Right kidney (tissue), 9 donors: ENCODE measurements at places on chromosomes 7 and 10.

- no peak for DNase-seq
These were observed 79.4 kb upstream of the PCGF5 start for GRCh38 chr10:91140995-91141549.

- DNase-seq, result no peak
These were observed 27.3 kb downstream of the ANTXRL start for GRCh38 chr10:46314071-46314470.

- no peak for DNase-seq
These were observed 1.3 kb upstream of the GRK5 start for GRCh38 chr10:119205894-119206602.

DNA sequence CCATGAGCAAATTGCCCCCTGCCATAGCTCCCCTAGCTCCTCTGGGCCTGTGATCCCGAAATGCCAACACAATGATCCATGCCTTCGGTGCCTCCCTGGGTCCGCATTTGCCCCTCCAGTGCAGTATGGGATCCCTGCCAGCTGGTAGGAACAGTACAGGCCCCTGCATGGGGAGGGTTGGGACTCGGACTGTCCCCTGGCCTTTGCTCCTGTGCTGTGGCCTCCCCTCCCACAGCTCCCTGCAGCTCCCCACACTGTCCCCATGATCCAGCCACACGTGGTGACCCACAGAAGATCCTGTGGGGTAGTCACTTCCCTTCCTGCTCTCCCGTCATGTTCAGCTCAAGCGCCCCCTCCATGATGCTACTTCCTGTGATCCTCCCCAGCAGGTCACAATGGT is 140.3 kb downstream of the MAPK8 start:
- DNase-seq, result no peak

DNA sequence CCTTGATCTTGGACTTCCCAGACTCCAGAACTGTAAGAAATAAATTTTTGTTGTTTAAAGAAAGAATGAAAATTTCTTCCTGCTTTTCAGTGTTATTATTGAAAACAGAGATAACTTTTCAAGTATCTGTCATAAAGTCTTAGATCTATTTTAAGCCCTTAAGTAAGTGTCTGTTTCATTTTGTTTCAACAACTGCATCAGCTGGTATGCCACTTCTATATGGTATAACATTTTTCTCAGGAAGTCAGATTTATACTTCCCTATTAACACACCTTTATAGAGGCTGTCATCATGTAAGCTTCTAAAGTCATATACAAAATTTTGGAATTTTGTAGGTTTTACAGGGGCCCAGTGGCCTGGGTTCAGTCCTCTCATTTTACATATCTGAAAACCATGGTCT is 24.4 kb downstream of the RALA start:
- no peak for DNase-seq

- no peak for DNase-seq
These were observed 57.3 kb downstream of the EVX1 start for GRCh38 chr7:27299861-27300260.

- DNase-seq, result no peak
These were observed 260.4 kb downstream of the SEMA3A start for GRCh38 chr7:83934118-83934734.

- no peak for DNase-seq
These were observed 140.9 kb downstream of the ABCA13 start for GRCh38 chr7:48312151-48312550.

- DNase-seq, result no peak
These were observed 8.8 kb downstream of the GSTO2 start for GRCh38 chr10:104277785-104278184.

GRCh38 chr10:125127110-125127509 is 33.3 kb downstream of the CTBP2 start:
- no peak for DNase-seq

- no peak for DNase-seq
These were observed 36.5 kb downstream of the JMJD1C start for GRCh38 chr10:63429281-63429680.

GRCh38 chr10:69807122-69807521 is 5.4 kb downstream of the COL13A1 start:
- no peak for DNase-seq

DNA sequence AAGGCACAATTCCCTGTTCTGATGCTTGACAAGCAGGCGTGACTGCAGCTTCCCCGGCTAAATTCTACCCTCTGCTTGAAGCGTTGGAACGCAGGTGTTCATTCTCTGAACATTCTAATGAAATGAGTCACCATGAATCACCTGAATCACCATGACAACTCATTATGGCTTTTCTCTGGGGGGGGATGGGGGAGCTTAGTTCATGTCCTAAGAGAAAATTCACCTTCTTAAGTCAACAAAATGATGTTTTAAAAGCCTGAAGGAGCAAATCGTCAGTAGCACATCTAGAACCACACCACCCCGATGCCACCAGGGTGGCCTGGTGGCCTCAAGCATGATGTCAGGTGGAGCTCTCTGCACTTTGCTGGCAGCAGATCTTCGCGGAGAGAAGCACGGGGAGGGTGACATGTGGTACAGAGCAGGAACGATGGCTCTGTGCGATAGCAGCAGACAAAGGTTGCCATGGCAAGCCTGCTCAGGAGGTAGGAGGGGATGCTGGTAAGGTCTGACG is 33.7 kb downstream of the DDC start:
- DNase-seq, result no peak

DNA sequence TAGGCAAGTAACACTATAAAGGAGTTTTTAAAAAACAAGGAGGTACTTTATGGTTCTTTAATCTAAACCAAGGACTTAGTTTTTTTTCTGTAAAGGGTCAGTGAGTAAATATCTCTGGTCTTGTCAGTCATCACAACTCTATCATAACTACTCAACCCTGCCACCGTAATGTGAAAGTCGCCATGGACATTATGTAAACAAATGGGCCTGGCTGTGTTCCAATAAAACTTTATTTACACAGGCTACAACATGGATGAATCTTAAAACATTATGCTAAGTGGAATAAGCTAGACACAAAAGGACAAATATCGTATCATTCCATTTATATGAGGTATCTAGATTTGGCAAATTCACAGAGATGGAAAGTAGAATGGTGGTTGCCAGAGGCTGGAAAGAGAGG is 60.8 kb upstream of the SP4 start:
- no peak for DNase-seq

DNA sequence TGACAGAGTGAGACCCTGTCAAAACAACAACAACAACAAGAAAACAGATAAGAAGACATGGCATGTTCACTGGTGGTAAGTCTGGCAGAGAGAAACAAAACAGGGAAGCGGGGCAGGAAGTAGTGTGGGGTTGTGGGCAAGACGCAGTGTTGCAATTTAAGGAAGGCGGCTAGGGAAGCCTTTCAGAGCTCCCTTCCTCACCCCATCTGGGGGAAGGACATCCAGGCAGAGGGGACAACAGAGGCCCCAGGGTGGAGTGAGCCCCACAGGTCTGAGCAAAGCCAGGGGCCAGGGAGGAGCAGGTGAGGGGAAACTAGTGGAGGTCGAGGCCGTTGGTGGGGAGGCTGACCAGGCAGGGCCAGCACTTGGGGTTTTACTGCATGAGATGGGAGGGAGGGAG is 16.8 kb downstream of the LAT2 start:
- DNase-seq, result no peak

DNA sequence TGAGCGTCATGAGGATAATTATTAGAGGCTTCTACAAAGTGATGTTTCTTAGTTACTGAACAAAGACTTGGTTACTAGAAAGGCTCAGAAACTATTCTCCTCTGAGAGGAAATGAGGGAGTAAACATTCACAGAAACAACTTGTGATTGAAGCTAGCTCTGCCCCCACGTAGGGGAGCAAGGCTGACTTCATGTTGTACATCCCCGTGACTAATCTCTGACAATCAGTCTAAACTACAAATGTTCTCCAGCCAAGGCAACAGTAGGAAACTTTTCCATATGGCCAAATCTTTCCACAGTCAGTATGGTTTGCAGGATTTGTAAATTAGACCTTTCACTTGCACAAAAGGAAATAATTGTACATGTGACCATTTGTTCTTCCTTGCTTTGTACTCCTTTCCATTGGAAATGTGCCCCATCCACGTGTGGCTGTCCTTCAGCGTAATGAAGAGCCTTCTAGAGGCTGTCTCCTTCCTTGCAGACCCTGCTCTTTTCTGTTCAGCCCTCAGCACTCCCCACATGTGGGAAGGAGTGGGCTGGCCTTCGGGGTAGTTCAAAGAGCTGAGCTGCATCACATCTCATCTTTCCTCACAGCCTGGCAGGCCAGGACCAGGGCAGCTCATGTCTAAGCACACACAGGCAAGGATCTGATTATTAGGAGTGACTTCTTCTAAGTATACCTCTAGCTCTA is 93.5 kb downstream of the PCGF5 start:
- no peak for DNase-seq

DNA sequence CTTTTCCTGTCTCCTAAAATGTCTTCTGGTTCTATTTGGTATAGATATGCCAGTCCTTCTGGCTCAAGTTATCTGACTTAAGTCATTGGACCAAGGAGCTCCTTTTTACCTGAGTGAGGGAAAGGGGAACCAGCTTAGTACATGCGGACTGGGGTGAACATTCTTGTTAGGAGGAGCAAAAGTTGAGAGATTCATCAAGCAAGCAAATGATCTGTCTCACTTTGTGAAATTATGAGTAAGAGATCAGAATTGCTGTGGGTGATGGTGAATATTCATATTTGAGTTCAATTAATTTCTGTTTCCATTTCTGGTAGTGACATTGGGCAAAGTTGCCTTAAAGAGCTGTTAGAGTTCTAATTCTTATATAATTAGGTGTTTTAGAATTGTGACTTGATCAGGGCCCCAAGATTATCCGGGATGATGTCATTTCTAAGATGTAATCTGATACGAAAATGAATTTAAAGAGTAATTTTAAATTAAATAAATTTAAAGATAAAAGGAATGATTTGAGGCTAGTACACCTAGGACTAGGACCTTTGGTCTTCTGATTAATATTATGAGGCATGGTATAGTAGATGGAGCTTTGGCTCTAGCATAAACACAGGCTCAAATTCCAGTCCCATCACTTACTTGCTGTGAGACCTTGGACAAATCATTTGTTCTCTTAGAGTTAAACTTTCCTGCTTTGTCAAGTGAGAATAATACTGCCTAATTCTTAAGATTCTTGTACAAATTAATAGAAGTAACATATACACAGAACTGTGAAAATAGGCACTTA is 60.4 kb upstream of the STRIP2 start:
- no peak for DNase-seq

DNA sequence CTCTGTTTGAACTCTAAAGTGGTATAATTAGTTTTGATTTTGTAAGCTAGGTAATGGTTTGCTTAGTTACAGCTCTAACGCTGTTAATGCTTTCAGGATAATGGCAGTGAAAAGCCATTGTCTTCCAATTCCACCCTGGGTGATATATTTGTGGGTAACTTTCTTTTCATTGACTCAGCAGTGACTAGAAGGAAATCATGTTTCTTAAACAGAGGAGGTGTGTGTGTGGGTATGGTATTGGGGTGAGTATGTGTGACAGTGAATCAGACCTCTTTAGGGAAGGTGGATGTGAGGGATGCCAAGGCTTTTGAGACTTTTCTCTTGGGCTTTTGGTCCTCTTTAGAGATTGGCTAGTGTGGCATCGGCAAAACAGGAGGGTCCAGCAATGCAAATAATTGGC is 13.6 kb downstream of the ENTPD7 start:
- DNase-seq, result no peak

GRCh38 chr7:132095111-132095765 is 481.0 kb downstream of the PLXNA4 start:
- DNase-seq, result no peak

DNA sequence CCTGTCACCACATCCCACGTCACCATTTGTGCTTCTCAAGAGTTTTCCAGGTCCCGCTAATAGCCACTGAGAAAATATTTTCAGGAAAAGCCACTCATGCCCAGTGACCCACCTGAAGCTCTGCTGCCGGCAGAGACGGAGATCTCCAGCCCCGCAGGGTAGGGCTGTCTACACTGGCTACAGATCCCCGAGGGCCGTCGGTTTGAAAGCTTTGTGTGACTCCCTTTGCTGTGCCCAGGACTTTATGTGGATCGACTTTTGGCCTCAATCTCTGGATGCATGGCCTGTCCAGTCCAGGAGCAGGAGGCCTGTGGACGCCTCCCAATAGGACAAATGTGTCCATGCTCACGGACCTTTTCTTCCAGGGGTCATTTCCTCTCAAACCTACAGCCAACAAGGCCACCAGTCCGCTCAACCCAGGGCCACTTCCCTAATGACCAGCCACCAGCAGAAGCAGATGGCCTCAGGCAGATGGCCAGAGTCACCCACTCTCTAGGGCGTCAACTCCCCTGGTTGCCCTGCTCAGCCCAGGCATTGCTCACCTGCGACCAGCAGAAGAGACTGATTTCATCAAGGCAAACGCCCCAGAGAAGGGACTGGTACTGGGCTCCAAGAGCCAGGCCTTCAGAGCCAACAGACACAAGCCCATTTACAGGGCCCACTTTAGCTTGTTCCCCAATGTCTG is 76.4 kb downstream of the OAT start:
- DNase-seq, result no peak

GRCh38 chr7:131057015-131057793 is 270.5 kb upstream of the MKLN1 start:
- DNase-seq, result no peak

DNA sequence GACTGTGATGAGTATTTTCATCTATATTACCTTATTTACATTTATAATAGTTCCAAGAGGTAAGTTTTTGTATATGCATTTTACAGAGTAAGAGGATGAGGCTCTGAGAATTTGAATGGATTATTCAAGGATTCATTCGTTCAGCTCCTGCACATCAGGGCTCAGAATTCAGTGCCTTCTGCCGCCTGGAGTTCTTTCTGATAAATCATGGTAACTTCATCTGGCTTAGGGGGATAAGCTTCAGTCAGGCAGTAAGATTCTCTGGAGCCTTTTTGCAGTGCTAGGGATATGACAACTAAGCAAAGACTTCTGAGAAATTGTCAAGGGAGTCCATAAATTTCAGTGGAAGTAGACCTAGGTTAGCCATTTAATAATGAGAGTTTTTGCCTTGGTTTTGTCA is 668.6 kb downstream of the NRG3 start:
- no peak for DNase-seq

DNA sequence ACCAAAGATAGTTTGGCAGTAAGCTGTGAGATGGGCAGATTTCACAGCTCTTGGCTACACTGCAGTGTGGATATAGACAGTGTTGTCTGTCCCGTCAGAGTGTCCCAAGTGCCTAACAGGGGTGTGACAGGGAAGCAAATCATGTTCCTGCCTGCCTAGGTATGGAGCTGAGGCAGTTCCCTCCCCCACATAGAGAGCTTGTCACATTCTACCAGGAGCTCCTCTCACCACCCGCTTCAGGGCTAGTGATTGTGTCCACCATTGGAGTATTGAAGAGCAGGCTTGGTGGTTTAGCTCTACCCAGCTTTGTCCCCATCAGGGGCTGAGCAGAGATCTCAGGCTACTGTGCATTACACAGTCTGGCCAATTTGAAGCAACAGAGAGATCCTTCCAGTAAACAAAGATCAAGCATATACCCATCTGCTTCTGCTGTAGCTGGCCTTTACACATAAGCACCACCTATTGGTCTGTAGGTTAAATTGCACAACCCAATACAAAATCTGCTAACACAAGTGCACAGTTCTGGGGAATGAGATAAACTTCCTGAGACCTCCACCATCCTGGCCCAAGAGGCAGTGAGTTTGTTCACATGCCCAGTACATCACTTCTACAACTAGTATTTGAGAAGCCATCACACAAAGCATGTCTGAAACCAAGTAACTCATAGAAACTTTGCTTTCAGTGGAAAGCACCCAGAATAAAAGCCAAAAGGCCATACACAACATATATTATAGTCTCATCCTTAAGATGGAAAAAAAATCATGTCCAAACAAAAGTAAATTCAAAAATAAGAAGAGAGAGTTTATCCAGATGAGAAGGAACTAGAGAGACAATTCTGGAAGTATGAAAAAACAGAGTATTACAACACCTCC is 67.3 kb downstream of the GLCCI1 start:
- DNase-seq, result no peak
